ENCODE measurements at places on chromosomes 7 and 10.

- DNase-seq = no peak
These were observed 226.5 kb downstream of the NEBL start for GRCh38 chr10:20670579-20670978.

DNA sequence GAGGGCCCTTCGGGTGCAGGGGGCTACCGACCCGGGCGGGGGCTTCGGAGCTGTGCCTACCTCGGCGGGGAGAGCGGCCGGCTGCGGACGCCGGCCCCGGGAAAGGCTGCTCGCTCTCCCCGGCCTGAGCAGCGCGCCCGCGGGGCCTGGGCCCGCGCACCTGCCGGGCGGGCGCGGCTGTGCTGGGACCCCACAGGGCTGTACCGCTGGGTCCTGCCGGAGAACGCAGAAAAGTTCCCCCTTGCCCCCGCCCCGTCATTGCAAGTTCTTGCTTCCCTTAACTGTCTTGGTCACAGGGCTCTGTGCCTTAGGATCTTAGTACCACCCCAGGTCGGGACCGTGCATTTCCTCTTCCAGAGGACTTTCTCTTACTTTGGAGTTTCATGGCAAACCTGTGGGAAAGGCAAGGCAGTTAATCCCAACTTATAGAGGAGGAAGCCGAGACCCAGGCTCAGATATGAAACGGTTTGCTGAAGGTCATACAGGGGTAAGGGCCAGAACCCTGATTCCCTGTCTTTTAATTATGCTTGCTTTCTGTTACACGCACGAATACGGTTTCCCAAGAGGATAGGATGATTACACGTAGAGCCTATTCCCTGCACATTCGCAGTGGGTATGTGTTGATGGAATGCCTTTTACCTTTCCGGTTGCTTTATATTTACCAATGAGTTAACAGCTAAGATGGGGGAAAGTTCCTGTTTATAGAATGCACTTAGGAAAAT is 652 bp downstream of the PCGF5 start:
- no peak for DNase-seq

DNA sequence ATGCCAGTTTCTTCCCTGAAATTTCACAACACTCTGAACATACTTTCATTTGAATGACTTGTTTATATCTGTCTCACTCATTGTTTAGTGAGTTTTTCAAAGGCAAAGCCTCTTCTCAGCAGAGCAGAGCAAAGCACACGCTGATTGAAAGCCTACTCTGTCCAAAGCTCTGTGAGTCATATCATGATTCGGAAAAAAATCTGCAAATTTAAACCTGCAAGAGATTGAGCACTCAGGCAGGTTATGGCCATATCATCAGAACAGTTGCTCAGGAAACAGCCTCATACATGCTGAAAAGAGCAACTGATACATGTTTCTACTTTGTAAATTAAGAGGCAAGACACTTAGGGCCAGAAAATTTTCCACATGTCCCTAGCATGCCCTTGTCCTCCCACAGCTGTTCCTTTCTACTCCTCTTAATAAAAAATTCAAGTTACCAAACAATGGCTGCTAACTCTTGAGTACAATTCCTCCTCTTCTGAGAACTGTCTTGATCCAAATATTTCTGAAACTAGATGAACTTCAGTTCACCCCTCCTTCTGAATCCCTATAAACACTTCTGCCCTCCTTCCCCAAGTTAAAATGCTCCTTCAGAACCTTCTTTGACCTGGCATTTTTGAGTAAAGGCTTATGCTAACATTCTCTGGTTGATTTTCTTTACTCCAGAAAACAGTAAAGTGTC is 140.6 kb upstream of the HPS1 start:
- no peak for DNase-seq

DNA sequence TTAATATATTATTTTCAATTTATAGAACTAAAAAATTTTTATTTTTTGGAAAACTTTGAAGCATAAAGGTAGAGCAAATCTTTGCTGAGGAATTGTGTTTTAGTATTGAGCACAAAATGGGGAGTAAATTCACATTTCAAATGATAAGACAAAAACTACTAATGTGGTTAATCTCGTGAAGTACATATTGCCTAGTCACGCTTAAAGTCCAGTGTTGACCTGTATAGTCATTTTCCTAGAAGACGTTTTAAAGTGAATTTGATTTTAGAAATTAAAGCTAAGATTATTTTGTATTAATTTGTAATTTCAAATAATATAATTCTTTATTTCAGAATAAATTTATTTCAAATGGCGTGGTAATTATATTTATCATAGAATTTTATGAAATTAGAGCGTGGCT is 57.2 kb upstream of the MSRB2 start:
- DNase-seq = no peak

DNA sequence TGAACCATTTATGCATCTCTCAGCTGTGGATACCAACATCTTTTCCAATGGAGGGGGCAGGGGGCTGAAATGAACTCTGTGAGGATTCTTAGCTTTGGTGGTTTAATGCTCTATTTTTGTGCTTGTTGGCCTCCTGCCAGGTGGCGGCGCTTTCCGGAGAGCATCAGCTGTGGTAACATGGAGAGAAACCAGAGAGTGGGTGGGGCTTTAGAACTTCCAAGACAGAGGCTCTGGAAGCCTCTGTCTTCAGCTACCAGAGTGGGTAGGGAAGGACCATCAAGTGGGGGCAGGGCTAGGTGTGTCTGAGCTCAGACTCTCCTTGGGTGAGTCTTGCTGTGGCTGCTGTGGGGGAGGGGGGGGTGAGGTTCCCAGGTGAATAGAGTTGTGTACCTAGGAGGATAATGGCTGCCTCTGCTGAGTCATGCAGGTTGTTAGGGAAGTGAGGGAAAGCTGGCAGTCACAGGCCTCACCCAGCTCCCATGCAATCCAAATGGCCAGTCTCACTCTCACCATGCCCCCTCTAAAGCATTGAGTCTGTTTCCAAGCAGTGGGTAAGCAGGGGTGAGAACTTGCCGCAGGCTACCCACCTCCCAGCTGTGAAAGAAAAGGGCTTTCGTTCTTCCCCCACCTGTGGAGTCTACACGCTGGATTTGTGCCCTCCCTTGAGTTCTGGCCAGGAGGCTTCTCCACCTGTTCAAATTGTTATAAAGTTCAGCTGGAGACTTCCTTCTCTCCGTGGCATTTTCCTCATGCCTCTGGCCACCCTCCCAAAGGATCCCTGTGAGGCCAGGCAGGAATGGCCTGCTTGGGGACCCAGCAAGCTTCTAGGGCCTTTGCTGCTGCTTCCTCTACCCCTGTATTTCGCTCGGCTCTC is 527.0 kb downstream of the NEBL start:
- no peak for DNase-seq

GRCh38 chr7:94658826-94659225 is 2.9 kb upstream of the SGCE start:
- no peak for DNase-seq

- no peak for DNase-seq
These were observed 57.0 kb downstream of the PRKAG2 start for GRCh38 chr7:151819866-151820265.

GRCh38 chr10:111137587-111137986 is 60.8 kb downstream of the ADRA2A start:
- DNase-seq = no peak

DNA sequence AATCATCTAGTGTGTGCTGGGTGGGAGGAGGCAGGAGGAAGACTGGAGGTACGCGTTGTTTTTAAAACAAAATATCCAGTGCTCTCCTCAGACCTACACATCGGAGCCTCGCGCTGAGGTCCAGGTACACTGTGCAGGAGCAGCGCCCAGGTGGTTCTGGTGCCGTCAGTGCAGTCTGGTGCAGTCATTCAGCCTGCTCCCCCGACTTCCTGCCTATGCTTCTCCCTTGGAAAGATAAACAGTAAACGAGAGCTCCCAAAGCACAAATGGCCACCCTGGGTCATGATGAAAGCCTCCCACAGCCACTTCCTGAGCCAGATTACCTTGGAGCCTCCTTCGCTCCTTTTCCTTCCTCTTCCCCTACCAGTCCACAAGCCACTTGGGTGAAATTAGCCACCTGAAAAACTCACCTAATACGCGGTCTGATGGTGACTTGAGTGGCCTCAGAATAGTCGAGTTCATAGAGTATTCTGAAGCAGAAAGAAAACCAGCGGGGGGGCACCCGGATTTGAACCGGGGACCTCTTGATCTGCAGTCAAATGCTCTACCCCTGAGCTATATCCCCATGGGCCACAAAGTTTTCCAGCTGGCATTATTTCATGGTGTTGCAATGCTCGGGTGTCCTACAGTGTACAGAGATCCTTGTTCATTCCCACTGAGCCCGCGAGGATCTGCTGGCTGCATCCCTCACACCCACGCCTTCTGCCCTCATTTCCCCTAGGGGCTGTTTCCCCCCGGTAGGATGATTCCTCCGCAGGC is 82.5 kb downstream of the ZNF467 start:
- DNase-seq = no peak

GRCh38 chr10:126843299-126843934 is 61.8 kb upstream of the DOCK1 start:
- DNase-seq = no peak

DNA sequence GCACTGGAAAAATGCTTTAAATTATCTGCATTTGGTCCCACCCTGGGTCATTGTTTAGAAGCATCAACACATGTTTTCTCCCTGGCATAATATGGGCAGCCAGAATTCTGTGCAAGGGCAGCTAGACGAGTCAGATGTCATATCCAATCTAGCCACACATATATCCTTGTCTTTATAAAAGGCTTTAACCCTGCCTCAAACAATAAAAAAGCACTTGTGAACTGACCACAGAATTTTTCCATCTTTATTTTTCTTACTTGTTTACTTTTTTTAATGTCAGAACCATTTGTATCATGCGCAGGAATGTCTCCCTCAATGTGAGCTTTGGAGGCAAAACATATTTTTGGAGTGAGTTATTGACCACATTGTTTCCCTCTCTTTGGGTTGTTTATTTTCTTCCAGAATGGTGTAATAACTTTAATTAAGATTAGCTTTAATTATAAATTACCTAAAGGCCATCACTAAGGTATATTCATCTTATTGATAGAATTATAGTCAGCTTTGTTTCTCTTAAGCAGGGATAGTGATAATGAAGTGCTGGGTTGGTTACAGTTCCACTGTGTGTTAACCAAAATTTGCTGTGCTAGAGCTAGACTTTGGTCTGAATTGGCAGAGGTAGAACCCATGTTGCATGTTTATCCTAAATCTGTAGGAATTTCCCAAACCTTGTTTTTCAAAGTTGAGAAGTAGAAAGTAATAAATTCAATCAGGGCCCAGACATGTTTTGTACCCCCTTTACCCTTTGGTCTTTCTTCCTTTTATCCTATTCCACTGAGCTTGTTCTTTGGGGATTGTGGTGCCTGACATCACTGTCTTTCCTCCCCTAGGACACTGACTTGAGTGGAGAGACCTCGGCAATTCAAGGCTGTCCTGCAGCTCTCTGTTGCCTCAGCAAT is 1078.4 kb downstream of the KCNMA1 start:
- no peak for DNase-seq

- no peak for DNase-seq
These were observed 116.7 kb downstream of the SLIT1 start for GRCh38 chr10:97069026-97069425.

All from stimulated activated CD4-positive, alpha-beta T cell treated with anti-CD3 and anti-CD28 coated beads, Interleukin-1b, Interleukin-23, amount 100 ng/mL, for 1 hour (primary cell).